ENCODE measurements at places on chromosomes 2 and 18. TPM values are rescaled to one million over a fixed set of nuclear protein-coding genes. Genes with fewer than 3 reads are reported as not detected.

BOK gene
- 35.5 TPM for total RNA-seq

LYG2 gene
- not detected for total RNA-seq

PARD3B gene
- total RNA-seq, result 1.1 TPM

HJURP gene
- 61.5 TPM for total RNA-seq

WDR35 gene
- total RNA-seq, result 14.5 TPM

ASB3 gene
- total RNA-seq, result 11.9 TPM

SCTR gene
- total RNA-seq, result not detected

ADAM23 gene
- 8.4 TPM for total RNA-seq

DNAH6 gene
- total RNA-seq, result 0.05 TPM

TCF7L1 gene
- total RNA-seq, result 10.4 TPM

SP140L gene
- 3.4 TPM for total RNA-seq

GALNT3 gene
- total RNA-seq, result not detected

AOX1 gene
- total RNA-seq, result 4.7 TPM

DNER gene
- 12.2 TPM for total RNA-seq

NPPC gene
- total RNA-seq, result 0.31 TPM

RBM44 gene
- total RNA-seq, result 0.23 TPM

KIAA2012 gene
- total RNA-seq, result not detected

CD28 gene
- total RNA-seq, result not detected

KDSR gene
- 35.1 TPM for total RNA-seq

ODC1 gene
- total RNA-seq, result 155 TPM

MAP2 gene
- 1.4 TPM for total RNA-seq

ABCG8 gene
- not detected for total RNA-seq

ZAP70 gene
- total RNA-seq, result 0.27 TPM

ALPI gene
- total RNA-seq, result not detected

PLA2R1 gene
- 1.9 TPM for total RNA-seq

COPS7B gene
- total RNA-seq, result 43.0 TPM

CYP27A1 gene
- total RNA-seq, result 0.14 TPM

RSAD2 gene
- 0.53 TPM for total RNA-seq

STARD6 gene
- total RNA-seq, result not detected

SPAST gene
- 14.3 TPM for total RNA-seq

SP140 gene
- total RNA-seq, result 0.27 TPM

HTR2B gene
- not detected for total RNA-seq

MPPE1 gene
- 22.7 TPM for total RNA-seq

CDH2 gene
- total RNA-seq, result 43.1 TPM

GPR55 gene
- total RNA-seq, result not detected

ACVR1C gene
- total RNA-seq, result not detected

DSEL gene
- total RNA-seq, result 0.40 TPM

TMSB10 gene
- 9,237 TPM for total RNA-seq

TWIST2 gene
- total RNA-seq, result 17.4 TPM

SH3BP4 gene
- 43.6 TPM for total RNA-seq

ALK gene
- not detected for total RNA-seq

IL36RN gene
- total RNA-seq, result 0.21 TPM

PROKR1 gene
- total RNA-seq, result not detected

GPBAR1 gene
- 0.31 TPM for total RNA-seq

ARHGEF33 gene
- total RNA-seq, result 0.02 TPM

RGPD4 gene
- not detected for total RNA-seq

RGPD5 gene
- 4.2 TPM for total RNA-seq

ARHGAP28 gene
- total RNA-seq, result 0.02 TPM

MOGAT1 gene
- total RNA-seq, result not detected

LCT gene
- total RNA-seq, result 0.05 TPM

IL37 gene
- not detected for total RNA-seq

C2orf15 gene
- total RNA-seq, result 1.0 TPM

ZNF892 gene
- 0.25 TPM for total RNA-seq

C1QL2 gene
- 0.53 TPM for total RNA-seq

CAPN13 gene
- total RNA-seq, result 0.07 TPM

GPC1 gene
- total RNA-seq, result 242 TPM

HAAO gene
- not detected for total RNA-seq

CTNNA2 gene
- total RNA-seq, result 0.23 TPM

Measured in A549 treated with Mapracorat at 1 μM for 4 hours (cell line).